NCI-H2081 treated with DMSO at 0.1 percent for 48 hours (cell line): ENCODE measurements at places on chromosomes 2 and 18.

DNA sequence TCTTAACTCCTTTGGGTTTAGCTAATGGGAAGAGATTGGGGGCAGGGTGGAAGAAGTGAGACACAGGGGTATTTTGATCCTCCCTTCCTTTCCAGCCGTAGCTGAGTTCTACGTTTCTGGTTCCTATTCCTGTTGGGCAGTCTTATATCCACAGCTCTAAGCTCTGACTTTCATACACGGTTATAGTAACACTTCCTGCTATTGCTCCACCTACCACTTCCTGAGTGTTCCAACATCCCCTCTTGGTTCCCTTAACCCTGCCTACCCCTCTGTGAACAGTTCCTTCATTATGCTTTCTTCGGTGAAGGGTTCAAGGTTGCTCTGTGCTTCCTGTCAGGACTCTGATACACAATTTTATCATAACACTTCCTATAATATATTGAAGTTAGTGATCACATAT, 205.1 kb downstream of the DNAH7 start:
- no peak for DNase-seq

- DNase-seq: no peak
These were observed 273.6 kb upstream of the NCKAP5 start for GRCh38 chr2:133841900-133842299.

DNA sequence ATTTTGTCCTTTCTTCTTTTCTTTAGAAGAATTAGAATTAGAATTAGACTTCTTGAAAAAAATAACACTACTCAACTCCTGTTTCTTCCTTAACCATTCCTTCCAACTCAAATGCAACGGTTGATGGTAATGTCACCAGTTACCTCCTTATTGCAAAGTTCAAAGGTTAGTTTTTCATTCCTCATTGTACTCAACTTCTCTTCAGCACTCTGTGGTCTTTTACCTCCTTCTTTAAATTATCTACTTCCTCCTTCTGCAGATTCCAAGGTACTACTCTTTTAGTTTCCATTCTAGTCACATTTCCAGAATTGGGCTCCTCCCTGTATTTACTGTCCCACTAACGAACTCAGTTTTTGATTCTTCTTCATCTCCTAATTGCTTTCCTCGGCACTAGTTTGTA, 700.7 kb downstream of the SATB2 start:
- DNase-seq: no peak

DNA sequence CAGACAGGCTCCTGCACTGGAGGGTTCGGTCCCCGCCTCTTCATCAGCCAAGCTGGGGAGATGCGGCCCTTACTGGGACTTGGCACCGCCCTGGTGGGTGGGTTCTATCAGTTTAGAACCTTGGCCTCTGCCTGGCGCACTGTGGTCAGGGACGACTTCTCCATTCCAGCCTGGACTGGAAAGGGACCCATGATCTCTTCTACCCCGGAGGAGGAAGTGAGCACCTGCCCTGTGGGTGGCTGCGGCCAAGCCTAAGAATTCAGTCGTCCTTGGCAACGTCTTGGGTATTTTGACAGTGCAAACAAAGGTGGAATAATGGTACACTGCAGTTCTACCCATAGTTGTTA, 106.9 kb upstream of the CD302 start:
- no peak for DNase-seq

DNA sequence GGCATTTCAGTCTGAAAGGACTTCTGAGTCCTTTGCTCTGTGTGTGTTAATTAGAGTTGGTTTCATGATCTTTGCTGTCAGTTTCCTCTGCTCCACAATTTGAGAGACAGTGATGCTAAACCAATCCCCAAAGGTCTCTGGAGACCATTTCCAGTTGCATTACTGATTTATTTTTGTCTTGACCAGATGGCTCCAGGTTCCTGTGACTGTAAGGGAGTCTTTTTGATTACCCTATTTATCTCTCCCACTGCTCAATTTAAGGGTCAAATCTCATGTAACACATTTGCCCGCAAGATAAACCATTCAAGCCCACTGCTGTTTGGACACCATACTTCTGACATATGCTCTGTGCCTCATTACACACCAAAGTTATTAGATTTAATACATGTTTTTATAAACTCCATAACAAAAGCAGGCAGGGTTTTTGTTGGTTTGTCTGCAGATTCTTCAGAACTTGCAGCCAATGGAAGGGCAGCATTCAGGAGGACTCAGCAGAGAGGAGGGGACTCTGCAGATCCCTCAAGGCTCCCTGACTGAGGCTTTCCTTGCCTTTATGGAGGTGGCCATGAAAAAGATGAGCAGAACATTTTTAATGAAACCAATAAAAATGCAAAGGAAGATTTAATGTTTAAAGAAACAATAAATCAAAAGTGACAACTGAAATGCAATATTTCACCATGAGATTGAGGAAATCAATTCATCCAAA, 889.3 kb upstream of the CELF4 start:
- no peak for DNase-seq

- no peak for DNase-seq
These were observed 97.6 kb downstream of the SH3RF3 start for GRCh38 chr2:109226622-109227021.

- DNase-seq: no peak
These were observed 141.0 kb downstream of the NR4A2 start for GRCh38 chr2:156191527-156191926.

GRCh38 chr2:58920001-58920400, 678.9 kb upstream of the FANCL start:
- no peak for DNase-seq

- no peak for DNase-seq
These were observed 1.0 kb upstream of the CUL3 start for GRCh38 chr2:224586127-224586695.

GRCh38 chr2:151777487-151777886, 43.2 kb upstream of the NEB start:
- DNase-seq: no peak

GRCh38 chr2:239772721-239773120, 252.4 kb downstream of the NDUFA10 start:
- no peak for DNase-seq

DNA sequence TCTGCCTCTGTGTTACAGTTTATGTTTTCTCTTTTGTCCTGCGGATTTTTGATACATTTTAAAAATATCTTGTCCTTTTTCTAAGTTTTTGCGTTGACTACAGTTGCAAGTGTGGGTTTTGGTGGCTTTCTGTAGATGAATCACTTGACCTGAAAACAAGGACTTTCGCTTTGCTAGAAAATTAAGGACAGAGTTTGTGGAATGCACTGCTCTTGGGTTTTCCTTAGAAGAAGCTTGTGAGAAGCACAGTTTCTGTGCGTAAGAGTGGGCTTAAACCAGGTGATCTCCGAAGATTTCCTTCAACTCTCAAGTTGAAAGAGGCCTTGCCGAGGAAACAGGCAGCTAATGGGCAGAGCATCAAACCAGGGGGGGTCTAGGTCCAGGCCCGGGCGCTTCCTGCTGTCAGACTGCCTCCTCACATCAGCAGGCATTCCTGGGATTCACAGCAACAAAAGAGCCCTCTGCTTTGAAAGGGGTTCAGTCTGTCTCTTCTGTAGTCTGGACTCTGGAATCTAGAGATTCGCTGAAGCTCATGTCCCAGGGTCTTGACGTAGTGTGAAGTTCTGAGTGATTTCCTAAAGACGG, 17.3 kb downstream of the NCK2 start:
- no peak for DNase-seq

GRCh38 chr2:24047703-24048033, 477 bp upstream of the WDCP start:
- no peak for DNase-seq

- DNase-seq: no peak
These were observed 260.5 kb downstream of the LTBP1 start for GRCh38 chr2:33207151-33207740.

GRCh38 chr2:74815941-74816340, 18.0 kb upstream of the HK2 start:
- no peak for DNase-seq

GRCh38 chr18:32368991-32369390, 101.7 kb downstream of the GAREM1 start:
- DNase-seq: no peak

DNA sequence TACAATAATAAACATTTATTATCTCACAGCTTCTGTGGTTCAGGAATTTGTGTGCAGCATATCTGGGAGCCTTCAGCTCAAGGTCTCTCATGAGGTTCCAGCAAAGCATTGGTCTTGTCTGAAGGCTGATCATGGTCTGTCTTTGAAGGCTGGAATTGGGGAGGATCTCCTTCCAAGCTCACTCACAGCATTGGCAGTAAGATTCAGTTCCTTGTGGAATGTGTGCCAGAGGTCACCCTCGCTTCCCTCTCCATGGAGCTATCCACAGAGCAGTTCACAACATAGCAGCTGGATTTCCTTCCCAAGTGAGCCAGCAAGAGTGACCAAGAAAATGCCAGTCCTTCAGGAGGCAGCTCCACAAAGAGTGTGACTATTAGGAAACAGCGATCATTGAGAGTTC, 202.2 kb upstream of the ST6GAL2 start:
- no peak for DNase-seq

GRCh38 chr2:203360833-203361430, 32.7 kb downstream of the ABI2 start:
- no peak for DNase-seq

GRCh38 chr2:205543262-205543843, 138.9 kb upstream of the NRP2 start:
- DNase-seq: no peak

- DNase-seq: no peak
These were observed 95.1 kb downstream of the SMAD7 start for GRCh38 chr18:48855422-48856377.

- DNase-seq: no peak
These were observed 85.5 kb downstream of the ORC4 start for GRCh38 chr2:147934881-147935620.

DNA sequence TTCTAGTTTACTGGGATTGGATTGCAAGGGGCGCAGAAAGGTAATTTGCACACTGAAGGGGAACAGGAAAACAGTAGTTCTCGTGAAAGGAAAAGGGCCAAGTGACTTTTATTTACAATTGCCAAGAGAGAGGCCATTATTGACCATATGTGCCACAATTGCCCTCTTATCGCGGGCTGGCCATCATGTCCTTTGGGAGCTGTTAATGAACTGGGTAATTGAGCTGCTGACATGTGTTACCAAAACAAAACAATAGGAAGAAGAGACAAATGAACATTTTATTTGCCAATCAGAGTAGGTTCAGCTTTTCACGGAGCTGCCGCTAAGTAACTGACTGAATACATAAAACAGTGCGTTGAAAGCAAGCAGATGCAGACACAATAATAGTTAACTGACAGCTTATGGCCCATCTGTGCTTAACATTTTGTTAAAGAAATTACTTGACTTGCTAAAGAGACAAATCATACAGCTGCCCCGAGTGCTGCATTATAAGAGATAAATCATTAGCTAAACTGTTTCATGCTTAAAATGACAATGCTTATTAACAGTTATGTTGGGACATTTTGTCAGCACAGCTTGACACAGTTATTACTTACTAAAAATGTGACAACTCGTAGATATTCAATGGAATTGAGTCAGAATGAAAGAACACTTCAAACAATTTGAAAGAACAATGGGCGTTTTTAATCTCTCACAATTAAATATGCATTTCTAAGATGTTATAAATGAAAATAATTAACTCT, 57.5 kb downstream of the PAX3 start:
- DNase-seq: no peak

- DNase-seq: no peak
These were observed 14.8 kb downstream of the ZAP70 start for GRCh38 chr2:97728091-97728731.

DNA sequence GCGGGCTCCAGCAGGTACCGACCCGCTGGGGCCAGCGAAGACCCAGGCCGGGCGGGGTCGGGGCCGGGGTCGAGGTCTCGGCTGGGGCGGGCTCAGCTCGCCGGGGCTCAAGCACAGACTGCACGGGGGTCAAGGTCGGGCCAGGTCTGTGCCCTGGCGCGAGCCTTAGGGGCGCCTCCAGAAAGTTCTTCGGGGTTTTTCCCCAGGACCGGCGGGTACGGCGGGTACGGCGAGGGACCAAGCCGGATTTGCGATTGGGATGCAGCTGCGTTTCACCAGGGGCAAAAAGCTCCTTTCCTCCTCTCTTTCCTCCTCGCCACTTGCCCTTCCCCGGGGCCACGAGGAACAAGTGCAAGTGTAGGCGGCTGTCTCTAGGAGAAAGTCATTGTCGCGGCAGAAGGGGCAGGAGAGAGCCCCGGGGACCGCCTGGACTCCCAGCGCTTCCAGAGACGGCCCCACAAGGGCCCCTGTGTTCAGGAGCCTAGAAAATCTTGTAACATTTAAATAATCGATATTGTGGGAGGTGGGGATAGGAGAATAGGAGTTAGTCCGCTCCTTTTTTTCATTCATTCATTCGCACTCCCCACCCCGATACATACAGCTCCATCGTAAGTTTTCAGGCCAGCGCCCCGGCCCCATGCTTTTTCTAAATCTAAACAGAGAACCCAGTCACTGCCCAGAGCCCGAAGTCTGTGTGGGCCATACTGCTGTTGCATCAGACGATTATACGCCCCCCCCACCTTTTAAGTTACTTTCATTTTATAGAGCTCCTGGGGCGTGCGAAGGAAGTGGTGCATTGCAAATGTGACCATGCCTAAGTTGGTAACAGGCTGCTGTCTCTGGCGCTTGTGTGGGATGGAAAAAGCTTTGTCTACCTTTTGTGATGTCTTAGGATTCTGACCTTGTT, 679 bp downstream of the PMAIP1 start:
- no peak for DNase-seq

- DNase-seq: no peak
These were observed 12.4 kb upstream of the RPL31 start for GRCh38 chr2:100989666-100990065.

GRCh38 chr18:47149457-47150028, 757 bp downstream of the HDHD2 start:
- no peak for DNase-seq

GRCh38 chr2:234135750-234136221, 85.3 kb downstream of the SPP2 start:
- peak; percentile 54 for DNase-seq

GRCh38 chr2:237450583-237450982, 36.5 kb upstream of the MLPH start:
- DNase-seq: no peak

DNA sequence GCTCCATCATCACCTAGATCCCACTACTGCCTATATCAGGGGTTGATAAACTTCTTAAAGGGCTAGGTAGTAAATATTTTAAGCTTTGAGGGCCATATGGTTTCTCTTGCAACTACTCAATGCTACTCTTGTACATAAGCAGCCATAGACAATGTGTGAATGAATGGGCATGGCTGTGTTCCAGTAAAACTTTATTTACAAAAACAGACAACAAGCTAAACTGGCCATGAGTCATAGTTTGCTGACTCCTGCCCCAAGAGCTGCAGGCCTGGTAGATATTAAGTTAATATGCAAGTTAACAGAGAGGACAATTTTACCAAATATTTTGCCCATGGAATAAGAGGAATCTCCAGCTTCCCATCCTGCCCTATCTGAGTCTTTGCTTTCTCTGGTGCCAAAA, 29.8 kb upstream of the MYO3B start:
- DNase-seq: no peak

DNA sequence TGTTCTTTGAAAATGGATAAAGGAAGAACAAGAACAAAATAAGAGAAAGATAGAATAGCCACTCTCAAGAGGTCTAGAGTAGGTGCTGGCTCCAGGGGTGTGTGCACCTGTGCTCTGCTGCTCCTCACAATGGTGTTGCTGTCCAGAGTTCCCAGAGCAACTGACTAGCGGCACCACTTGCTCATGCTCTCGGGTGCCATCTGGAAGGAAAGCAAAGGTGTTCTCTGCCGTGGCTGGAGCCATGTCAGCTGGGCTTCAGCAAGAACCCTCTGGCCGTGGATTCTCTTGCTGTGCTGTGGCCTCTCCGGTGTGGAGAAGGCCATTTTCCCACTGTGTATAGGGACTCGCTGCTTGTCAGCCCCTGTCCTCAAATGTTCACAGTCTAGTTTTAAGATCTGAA, 114.6 kb upstream of the TEX51 start:
- no peak for DNase-seq
